Large intestine (tissue), 12 donors: ENCODE measurements at places on chromosomes 5 and 9. TPM values are rescaled to one million over a fixed set of nuclear protein-coding genes. Genes with fewer than 3 reads are reported as not detected.

GRCh38 chr5:101326766-101327165, 423.7 kb upstream of the ST8SIA4 start:
- no peak for DNase-seq
- H3K4me1 ChIP-seq: no peaks in the 10 kb centered on the region
- H3K27ac ChIP-seq: no peak overlapping the region
- H3K4me3 ChIP-seq: no peak overlapping the region

- peaks cover 11% of the 10 kb centered on the region for H3K4me1 ChIP-seq
- H3K4me3 ChIP-seq: no peak overlapping the region
- no peak for DNase-seq
- H3K27ac ChIP-seq: no peak overlapping the region
These were observed 65.5 kb upstream of the TBCA start for GRCh38 chr5:77841616-77842015.

DNA sequence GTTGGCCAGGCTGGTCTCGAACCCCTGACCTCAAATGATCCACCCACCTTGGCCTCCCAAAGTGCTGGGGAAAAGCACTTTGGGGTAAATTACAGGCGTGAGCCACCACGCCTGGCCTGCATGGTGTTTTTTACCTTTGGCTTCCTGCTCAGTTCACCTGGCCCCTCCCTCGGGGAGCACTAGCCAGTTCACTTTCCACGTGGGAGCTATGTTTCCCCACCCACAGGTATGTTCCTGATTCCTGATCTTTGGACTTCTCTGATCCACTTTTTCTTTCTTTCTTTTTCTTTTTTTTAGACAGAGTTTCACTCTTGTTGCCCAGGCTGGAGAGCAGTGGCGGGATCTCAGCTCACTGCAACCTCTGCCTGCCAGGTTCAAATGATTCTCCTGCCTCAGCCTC, 15.8 kb downstream of the DAB2IP start:
- H3K27ac ChIP-seq: peak overlapping the region; percentile 65
- H3K27me3 ChIP-seq: no peaks in the 10 kb centered on the region
- H3K4me1 ChIP-seq: peaks cover 8% of the 10 kb centered on the region
- H3K4me3 ChIP-seq: no peak overlapping the region
- H3K36me3 ChIP-seq: peaks cover 17% of the 10 kb centered on the region

DNA sequence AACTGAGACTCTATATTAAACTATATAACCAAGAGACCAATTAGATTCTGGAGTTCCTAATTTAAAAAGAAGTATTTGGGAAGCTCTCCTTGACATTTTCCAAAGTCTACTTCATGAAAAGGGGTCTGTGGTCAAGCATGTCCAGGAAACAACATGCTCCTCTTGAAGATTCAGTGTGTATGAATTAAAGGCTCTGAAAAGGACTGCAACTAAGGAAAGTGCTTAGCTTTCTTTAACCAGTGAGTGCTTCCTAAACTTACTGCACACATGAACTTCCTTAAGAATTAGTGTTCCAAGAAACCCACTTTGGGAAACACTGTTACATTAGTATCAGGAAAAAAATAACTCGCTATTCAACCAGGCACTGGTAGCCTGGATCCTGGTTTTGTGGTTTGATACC, 167.6 kb downstream of the MED27 start:
- H3K27ac ChIP-seq: no peak overlapping the region
- H3K4me3 ChIP-seq: no peak overlapping the region
- no peaks in the 10 kb centered on the region for H3K27me3 ChIP-seq
- H3K36me3 ChIP-seq: no peaks in the 10 kb centered on the region
- H3K4me1 ChIP-seq: no peaks in the 10 kb centered on the region

GRCh38 chr5:58460732-58461286, 923 bp upstream of the PLK2 start:
- peak overlapping the region; percentile 84 for H3K4me3 ChIP-seq
- DNase-seq: peak; percentile 85
- H3K27ac ChIP-seq: peak overlapping the region; percentile 81
- peaks cover 7% of the 10 kb centered on the region for H3K4me1 ChIP-seq
- peaks cover 7% of the 10 kb centered on the region for H3K27me3 ChIP-seq

KIF4B gene
- 0.01 TPM for polyA plus RNA-seq
